Heart left ventricle (tissue), 16 donors: ENCODE measurements at places on chromosomes 4 and X.
A peak's percentile ranks its signal among the peaks of the same experiment; 100 is the strongest.

- DNase-seq = no peak
These were observed 28.7 kb upstream of the JAKMIP1 start for GRCh38 chr4:6229095-6229494.

- no peak for DNase-seq
These were observed 38.1 kb upstream of the EDA2R start for GRCh38 chrX:66676990-66677389.

- peak; percentile 56 for DNase-seq
These were observed 723 bp downstream of the WDFY3 start for GRCh38 chr4:84965553-84966381.

DNA sequence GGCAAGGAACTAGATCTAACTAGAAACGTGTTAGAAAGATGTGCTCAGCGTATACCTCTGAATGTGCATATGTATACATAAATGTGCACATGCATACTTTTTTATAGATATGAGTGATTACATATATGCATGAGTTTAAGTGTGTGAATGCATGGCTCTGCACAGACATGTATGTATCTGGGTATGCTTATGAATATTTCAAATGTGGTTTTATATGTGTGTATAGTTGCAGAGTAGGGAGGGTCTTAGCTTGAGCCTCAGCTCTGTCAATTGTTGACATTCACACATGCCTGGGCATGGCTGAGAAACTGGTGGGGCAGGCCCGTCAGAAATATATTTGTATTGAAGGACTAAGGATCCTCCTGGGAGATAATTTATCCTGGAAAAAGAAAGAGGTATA lies 31.1 kb downstream of the RAP2C start:
- no peak for DNase-seq

DNA sequence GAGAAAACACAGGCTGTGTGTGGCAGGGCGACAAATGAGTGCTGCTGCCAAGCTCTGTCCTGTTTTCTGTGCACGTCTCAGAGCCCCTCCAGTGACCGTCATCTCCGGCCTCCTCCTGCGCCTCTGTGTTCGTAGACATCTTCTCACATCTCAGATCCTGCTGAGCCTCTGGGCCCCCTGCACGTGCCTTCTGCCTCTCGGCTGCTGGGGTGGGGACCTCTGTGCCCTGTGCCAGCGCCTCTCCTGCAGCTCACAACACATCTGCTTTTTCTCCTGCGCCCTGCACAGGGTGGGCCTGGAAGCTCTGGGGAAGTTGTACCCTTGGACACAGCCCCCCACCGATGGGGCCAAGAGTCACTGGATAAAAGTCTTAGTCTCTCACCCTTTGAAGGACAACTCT lies 2.4 kb upstream of the CTAG2 start:
- no peak for DNase-seq

DNA sequence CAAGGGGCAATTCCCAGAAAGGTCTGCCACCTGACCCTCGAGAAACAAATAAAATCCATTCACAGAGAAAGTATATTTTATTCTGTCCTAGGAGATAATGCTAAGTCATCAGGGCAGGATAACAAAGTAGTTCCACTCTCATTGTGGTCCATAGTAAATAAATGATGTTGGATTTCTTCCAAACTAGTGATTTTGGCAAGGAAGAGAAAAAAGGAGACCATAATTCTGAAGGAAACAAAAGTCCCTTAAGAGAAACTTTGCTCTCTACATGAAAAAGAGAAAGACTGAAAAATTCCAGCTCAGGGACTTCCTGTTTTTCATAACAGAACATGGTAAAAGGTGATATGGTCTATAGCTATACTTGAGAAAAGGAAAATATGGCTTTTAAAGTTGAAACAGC lies 71.5 kb upstream of the DDX60 start:
- DNase-seq = no peak

GRCh38 chr4:151197247-151197646 lies 79.7 kb upstream of the PRSS48 start:
- no peak for DNase-seq

DNA sequence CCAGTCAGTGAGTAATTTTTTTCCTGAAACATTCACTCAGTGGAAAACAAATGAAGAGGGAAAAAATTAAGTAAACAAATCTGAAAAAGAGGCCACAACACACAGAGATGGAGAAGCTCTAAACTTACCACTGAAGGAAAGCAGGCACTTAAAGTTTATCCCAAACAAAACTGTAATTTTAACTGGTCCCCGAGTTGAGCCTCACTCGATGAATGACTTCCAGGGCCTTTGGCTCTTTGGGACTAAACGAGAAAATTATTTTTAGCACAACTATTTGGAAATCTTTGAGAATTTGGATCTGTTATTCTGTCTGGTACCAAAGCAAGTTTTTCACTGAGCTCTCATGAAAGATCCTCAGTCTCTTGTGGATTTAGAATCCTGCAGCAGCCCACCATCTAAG lies at the start of gene C1QTNF7:
Gene C1QTNF7 (plus strand): TSS at position 333 of the 400 bp plus-strand sequence. CDS start 7,711 bp downstream, outside the sequence.
- DNase-seq = no peak

- no peak for DNase-seq
These were observed 117.2 kb downstream of the TMEM144 start for GRCh38 chr4:158327525-158327924.

DNA sequence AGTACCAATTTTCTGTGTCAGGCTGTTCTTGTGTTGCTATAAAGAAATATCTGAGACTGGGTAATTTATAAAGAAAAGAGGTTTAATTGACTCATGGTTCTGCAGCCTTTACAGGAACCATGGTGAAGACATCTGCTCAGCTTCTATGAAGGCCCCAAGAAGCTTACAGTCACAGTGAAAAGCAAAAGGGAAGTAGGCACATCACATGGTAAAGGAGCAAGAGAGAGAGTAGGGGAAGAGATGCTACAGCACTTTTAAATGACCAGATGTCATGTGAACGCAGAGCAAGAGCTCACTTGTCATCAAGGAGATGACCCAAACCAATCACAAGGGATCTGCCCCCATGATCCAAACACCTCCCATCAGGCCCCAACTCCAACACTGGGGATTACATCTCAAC lies 174.3 kb downstream of the ATP10D start:
- DNase-seq = no peak

DNA sequence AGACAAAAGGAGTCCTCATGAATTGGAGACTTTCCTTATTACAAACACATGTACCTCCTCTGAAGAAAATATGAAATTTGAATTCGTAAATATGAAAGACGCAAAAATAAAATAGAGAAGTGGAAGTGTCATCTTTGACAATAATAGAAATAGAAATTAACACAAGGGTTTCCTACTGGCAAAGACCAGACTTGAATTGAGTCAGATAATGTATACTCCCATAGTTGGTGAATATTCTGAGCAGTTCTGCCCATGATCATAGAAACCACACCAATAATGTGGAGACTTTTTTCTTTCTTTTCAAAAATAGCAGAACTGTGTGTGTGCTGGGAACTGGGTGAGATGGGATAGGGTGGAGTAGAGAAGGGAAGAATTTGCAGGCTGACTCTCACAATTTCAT lies 277.7 kb upstream of the TET2 start:
- no peak for DNase-seq

DNA sequence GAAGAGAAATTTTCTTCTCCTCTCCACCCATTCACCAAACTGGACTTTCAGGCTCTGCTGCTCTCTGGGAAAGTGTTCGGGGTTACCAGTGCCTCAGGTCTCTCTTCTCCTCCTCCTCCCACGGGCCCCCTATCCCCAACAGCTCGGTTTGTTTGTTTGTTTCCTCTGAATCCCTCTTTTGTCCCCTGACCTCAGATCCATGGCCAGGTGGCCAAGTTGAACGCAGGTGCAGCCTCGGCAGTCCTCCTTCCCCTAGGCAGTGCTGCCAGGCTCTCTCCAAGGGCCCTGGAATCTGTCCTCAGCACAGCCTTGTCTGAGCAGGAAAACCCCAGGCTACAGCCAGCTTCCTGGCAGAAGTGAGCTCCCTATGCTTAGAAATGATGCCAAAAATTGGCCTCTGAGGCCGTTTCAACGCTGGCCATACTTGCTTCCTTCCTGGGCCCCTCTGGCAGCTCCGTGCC lies 60.0 kb downstream of the FHDC1 start:
- DNase-seq = no peak

DNA sequence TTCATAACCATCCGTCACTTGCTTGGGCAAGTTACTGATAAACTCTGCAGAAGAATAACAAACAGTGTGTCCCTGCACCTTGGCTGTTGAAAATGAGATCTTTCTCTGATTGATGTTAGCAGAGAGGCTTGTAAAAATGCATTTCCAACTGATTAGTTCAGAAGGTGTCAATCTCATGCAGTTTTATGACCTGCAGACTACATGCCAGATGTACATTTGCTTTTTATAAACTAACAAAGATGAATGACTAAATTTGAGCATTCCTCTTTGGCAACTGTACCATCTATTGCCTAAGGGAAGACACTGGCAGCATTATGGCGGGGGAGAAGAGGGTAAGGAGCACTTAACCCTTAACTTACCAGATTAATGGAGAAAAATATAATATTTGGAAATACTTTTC lies 192.8 kb downstream of the DCTD start:
- DNase-seq = no peak

DNA sequence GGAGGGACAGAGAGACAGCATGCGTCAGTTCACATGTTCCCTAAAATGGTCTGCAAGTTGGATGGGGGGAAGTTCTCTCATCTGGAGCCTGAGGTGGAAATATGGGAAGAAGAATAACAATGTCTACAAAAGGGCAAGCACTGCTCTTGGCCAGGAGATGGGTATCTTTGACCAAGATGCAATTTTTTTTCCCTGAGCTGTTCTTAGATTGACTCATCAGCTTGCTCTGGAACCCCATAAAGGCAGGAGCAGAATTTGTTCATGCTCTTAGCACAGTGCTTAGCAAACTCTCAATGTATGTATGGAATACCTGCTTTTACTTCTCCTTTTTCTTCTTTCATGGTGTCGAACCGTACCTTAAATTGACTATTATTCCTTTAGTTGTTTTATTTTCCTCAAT lies 90.5 kb upstream of the ZNF827 start:
- no peak for DNase-seq

DNA sequence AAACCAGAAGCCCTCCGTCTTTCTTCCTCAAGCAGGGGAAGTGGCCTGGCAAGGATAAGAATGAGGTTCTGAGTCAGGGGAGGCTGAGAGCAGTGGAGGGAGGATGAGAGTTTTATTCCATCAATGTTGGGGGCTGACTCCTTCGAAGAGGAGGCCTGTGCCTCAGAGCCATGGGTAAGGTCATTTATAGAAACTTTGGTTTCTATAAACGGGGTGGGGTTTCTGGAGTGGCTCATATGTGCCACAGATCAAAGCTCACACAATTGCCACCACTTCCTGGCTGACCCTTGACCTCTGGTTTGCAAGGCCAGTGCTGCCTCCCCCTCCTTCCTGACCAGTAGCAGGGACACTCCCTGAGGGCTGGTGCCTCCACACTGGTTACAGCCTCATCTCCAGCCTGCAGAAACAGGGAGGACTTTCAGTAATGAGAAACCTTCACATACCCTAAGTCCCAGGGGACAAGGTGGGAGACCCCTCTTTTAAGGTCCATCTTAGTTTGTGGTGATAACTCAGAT lies 166.0 kb downstream of the PDGFRA start:
- no peak for DNase-seq

DNA sequence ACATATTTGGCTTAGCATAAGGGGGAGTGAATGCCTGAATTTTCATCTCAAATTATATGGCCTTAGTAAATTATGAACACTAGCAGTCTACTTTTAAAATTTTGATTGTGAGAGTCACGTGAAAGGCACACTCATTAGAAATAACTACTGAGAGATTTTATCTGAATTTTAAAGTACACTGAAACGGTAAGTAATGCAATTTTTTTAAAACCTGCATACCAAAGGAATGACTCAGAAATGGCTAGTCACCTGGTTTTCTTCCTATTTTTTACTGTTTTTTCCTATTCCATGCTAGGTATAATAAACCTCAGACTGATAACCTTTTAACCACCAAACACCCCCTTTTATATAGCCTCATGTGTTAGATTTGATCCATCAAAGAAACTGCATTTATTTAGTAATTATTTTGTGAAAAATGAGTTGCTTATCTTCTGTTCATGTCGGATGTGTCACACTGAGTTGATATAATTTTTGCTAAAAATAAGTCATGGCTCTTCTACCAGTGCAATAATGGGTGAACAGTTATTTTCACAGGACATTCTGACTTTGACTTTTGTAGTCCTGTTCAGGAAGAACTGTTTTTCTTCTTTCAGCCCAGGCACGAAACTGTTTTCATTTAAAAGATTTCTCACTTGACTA lies 40.4 kb downstream of the CPEB2 start:
- DNase-seq = no peak

GRCh38 chr4:76377911-76378310 lies 43.0 kb downstream of the CCDC158 start:
- no peak for DNase-seq

DNA sequence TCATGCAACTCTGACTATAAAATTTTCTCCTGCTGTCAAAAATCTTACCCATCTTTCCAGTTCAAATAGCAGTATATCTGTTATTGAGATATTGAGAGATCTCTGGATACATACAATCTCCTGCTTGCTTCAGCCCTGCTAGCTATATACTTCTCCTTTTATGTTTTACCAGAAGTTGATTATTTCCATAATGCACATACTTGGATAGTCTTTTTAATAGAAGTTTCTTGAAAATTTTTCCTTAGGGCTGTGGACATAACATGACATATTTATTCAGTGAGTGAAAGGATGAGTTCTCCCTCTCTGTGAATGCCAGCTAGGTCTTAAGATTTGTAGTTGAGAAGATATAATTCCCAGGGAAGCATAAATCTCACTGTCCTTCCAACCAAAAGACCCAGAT lies 234.1 kb upstream of the NR3C2 start:
- DNase-seq = no peak

GRCh38 chrX:155086961-155087735 lies 15.8 kb downstream of the BRCC3 start:
- peak; percentile 17 for DNase-seq

GRCh38 chrX:66622209-66622608 lies 16.7 kb downstream of the EDA2R start:
- no peak for DNase-seq

- DNase-seq = peak; percentile 11
These were observed 161.7 kb downstream of the BTC start for GRCh38 chr4:74632634-74633033.

GRCh38 chrX:146449243-146449642 lies 360.3 kb upstream of the CXorf51B start:
- DNase-seq = no peak

DNA sequence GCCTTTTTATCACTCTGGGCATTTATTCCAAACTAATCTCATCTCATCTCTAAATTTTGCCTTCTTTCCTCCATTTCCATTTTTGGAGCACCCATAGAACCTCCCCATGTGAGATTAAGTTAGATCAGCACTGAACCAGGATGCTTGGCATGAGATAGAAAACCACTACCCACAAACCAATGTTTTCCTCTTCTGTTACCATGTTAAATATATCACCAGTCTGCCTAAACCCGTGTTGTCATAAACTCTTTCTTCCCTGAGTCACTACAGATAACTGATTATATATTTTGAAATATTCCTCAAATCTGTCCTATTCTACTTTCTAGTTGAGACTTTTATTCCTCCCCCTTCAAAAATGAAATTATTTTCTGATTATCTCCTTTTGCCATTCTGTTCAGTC lies 37.6 kb downstream of the GABRB1 start:
- DNase-seq = no peak

GRCh38 chrX:8683687-8684086 lies 48.2 kb downstream of the ANOS1 start:
- no peak for DNase-seq

- DNase-seq = no peak
These were observed 17.5 kb downstream of the VEGFD start for GRCh38 chrX:15366506-15367352.
